ENCODE measurements at places on chromosomes 16 and 17.

- no peak for DNase-seq
Measured at GRCh38 chr17:50608700-50609379, 25.8 kb upstream of the ABCC3 start.

DNA sequence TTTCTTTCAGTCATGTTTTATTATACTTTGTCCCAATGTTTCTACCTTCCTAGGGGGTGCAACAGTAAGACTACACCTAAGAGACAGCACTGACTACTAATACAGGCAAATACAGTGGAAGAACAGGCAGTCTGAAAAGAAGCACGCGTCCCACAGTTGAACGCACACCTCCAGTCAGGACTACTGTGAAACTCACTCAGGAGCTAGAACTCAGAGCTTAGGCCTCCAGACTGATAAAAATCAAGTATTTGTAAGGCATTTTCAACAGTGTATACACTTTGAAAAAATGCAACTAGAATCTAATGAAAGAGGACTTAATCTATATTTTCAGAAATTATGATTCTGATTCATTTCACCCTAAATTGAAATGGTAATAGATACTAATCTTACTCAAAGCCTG lies 14.4 kb downstream of the ITFG1 start:
- DNase-seq, result no peak

DNA sequence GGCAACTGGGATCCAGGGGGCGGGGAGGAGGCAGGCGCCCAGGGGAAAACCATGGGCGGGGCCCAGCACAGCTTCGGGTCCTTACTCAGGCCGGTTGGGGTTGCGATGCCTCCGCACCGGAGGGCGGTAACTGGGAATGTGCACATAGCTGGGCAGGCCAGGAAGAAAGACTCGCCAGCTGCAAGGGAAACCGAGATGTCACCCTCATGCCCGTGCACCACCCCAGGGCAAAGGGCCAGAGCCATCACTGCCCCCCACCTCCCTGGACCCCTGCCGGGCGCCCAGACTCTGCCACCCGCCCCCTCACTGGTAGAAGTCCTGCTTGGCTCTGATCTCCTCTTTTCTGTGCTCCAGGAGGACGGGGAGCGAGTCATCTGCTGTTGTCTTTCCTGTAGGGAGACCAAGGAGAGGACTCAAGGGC lies 6.7 kb downstream of the ALOX12B start:
- DNase-seq, result no peak

- DNase-seq, result no peak
Measured at GRCh38 chr16:48433116-48433849, 48.1 kb upstream of the SIAH1 start.

DNA sequence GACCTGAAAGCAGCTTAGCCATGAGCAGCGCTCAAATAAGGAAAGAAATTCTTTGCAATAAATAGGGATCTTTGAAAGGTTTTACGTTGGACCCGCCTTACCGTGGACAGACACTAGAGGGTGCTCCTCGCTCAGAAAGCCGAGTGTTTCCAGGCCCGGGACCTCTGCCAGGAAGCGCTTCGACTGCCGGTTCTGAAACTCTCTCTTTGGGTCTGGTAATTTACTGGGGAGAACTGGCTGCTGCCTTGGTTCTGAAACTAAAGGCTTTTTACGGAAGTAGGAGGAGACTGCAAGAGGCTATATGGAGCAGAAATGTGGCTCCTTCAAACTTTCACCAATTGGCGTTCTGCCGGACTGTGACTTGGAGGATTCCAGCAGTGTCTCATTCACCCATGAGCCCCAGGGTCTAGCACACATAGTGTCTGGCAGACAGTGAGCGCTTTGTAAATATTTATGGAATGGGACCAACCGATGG lies 45.6 kb upstream of the HOXB9 start:
- peak; percentile 39 for DNase-seq

DNA sequence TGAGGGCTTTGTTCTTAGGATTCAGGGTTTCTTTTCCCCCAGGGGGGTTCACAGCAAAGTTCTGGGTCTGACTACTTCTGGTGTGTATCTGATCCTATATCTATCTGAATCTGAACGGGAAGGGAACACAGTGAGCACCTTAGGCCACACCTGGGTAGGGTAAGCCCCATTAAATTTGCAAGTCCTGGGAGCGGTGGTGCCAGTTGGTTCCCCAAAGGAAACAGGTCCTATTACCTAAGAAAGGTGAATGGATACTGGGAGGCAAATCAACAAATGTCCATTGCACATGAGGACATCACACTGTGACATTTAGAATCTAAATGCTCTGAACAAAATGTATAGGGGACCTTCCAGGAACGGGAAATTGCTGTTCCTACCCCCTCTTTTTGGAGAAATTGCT lies 54.6 kb downstream of the BMERB1 start:
- no peak for DNase-seq

GRCh38 chr17:66541461-66542128 lies 239.2 kb downstream of the PRKCA start:
- no peak for DNase-seq

- DNase-seq, result no peak
Measured at GRCh38 chr17:41369023-41369422, 590 bp downstream of the KRT33B start.

DNA sequence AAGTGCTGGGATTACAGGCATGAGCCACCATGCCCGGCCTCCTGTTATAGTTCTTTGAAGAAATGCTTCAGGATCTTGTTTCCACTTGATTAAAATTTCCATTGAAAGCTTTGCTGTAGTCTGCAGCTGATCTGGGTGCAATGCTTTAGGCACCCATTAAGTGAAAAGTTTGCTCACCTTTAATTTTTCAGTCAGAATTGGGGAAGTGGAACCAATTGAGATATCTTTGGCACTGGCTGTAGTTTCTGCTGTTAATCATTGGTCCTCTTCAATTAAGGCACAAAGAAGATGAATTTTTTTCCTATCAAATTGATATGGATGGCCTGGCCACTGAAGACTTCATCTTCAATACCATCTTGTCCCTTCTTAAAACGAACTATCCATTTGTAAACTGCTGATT lies 336.1 kb upstream of the TBX2 start:
- no peak for DNase-seq

DNA sequence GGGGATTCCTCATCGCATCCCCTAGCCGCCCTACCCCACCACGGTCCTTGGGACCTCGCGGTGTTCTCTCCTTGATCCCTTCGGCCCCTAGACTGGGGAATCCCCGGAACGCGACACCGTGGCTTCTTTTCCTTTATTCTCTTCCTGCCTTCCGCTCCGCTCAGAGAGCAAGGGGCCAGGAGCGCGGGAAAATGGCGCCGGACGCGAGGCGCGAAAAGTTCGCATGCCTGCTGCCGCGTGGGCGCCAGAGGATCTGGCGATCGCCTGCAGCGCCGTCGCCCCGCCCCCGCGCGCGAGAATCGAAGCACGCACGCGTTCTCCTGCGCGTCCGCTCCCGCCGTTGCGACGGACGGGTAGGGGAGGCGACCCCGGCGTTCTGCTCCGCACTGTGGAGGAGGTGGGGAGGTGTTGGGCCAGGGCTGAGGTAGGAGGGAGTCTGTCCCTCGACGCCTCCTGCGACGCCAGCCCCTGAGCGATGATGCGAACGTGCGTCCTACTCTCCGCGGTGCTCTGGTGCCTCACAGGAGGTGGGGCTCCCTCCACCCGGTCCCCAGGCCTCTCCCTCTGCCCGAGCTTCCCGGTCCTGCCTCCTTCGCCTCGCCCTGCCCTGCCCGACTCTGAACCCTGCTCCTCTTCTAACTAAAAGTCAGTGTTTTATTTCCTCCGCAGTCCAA lies at the start of gene ZPBP2:
TSS of gene ZPBP2 (plus strand) at position 323 of the 674 bp plus-strand sequence. CDS start at position 476, 153 bp downstream.
- DNase-seq, result peak; percentile 33

GRCh38 chr17:79970576-79971068 lies 65.0 kb downstream of the TBC1D16 start:
- DNase-seq, result no peak

DNA sequence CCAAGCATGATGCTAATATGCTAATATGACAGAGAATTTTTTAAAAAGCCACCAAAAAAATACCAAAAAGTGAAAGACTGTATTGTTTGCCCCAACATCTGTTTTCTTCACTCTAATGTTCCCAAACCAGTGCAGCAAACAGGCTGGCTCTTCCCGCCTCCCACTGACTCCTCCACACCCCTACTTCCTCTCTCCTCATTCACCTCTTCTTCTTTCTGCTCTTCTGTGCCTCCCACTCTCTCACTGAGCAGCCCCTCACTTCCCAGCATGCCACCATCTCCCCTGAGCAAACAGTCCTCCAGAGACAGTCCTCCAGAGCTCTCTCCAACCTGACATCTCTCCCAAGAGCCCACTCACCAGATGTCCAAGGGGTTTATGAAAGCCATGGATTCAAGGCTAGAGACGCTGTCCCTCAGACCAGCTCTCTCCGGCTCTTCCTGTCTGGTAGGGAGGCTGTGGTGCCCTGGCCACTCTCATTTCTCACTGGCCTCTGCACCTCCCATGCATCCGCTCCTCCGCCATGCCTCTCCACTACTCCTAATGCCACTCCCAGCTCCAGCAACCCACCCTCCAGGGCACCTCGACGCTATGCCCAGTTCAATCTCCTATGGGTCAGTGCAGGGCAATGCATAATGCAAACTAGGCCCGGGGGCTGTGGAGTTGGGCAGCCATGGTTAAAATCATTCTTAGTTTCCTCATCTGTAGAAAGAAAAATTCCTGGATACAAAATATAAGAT lies 52.9 kb downstream of the ANKRD11 start:
- DNase-seq, result no peak

GRCh38 chr17:7883781-7884386 lies 4.7 kb upstream of the CHD3 start:
- no peak for DNase-seq

DNA sequence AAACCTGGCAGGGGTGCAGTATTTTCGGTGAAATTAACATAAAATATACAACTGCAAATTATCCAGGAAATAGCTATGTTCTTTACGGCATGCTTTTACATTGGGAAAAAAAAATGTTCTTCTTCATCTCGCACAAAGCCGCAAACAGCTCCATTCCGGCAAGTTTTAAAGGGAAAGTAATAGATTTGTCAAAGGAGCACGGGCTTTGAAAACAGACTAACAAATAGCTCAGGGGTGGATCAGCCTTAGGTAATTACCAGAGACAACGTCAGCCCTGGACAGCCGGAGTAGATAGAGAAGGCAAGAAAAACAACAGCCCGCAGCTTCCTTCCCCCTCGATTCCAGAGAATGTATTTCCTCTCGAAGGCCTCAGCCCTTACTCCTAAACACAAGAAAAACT lies 222.5 kb downstream of the C16orf78 start:
- no peak for DNase-seq

GRCh38 chr17:60526726-60527125 lies 684 bp upstream of the APPBP2 start:
- no peak for DNase-seq

- no peak for DNase-seq
Measured at GRCh38 chr17:78829477-78829876, 11.1 kb downstream of the USP36 start.

DNA sequence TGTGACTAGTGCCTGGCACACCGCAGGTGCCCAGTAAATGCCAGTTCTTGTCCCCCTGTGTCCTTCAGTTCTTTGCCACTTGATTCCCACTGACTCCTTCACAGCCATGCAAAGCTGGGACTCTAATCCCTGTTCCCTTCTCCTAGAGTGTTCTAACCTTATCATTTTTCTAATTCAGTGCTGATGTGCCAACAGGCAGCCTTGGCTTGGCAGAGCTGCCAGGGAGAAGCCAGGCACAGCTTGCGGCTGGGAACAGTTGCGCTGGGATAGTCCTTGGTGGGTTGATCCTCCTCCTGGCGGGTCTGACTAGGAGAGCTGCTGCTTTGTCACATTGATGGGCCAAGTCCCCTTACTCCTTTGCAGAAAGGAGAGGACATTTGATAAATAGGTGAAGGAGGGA lies 654.2 kb downstream of the HS3ST4 start:
- DNase-seq, result no peak

DNA sequence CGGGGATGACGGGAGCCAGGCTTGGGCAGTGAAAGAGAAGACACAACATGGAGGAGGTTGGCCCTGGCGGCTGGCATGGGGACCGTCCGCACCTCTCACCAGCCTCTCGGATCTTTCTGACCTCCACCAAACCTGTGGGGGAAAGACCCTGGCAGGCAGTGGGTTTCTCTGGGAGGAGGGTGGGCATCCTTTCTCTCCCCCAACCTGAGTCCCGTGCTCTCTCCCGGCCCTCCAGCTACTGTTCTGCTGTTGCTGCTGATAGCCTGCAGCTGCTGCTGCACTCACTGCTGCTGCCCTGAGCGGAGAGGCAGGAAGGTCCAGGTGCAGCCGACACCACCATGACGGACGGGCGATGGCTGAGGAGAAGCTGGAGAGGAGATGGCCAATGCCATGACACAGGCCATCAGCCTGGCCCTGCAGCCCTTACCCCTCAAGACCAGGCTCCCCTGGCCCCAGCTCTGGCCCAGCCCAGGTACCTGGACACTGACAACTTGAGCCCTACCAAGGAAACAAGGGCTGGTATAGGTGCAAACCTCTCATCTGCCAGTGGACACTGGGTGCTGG lies 7.4 kb downstream of the SMIM5 start:
- no peak for DNase-seq

GRCh38 chr16:23378921-23379320 lies 74.1 kb downstream of the COG7 start:
- DNase-seq, result no peak

GRCh38 chr16:89132194-89133005 lies 38.7 kb downstream of the ACSF3 start:
- DNase-seq, result no peak

- DNase-seq, result no peak
Measured at GRCh38 chr17:10336393-10336792, 36.4 kb downstream of the MYH13 start.

- DNase-seq, result peak; percentile 86
Measured at GRCh38 chr17:44774271-44775135, 15.7 kb downstream of the ADAM11 start.

GRCh38 chr17:75641343-75641742 lies 8.1 kb downstream of the SMIM5 start:
- DNase-seq, result no peak

GRCh38 chr17:48123776-48124388 lies 16.3 kb downstream of the SNX11 start:
- DNase-seq, result no peak

DNA sequence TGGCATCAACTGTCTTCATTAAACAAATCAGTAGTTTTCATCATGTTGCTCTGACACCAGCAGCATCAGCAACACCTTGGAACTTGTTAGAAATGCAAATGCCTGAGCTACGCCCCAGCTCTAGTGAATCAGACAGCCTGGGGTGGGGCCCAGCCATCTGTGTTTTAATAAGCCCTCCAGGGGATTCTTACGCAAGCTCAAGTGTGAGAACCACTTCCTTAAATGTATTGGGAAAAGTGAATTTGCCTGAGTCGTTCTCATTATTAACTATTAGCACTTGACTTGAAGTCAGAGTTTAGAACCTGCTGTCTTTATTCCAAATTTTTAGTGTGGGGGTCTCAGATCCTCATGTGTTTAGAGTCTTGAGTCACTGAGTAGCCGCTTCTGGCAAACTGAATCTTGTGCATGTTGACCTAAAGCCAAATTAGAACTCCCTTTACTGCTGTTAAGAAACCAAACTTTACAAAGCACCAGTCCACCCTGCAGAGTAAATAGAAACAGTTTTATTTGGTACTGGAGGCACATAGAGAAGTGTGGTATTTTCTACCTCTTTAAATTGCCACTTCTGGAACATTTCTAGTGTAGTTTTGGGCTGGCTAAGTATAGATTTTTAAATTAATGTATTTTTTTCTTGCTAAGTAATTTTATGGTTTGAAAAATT lies 137.4 kb upstream of the COX10 start:
- no peak for DNase-seq

Data from stimulated activated CD8-positive, alpha-beta memory T cell treated with anti-CD3 and anti-CD28 coated beads, Interleukin-2, amount 100 ng/mL, for 48 hours (primary cell).